ENCODE measurements at places on chromosomes 16 and 17.
A peak's percentile ranks its signal among the peaks of the same experiment; 100 is the strongest.

- no peak for DNase-seq
- no peak overlapping the region for H3K27ac ChIP-seq
- no peaks in the 10 kb centered on the region for H3K36me3 ChIP-seq
- H3K4me3 ChIP-seq, result no peak overlapping the region
Measured at GRCh38 chr16:69194488-69194887, 7.5 kb downstream of the SNTB2 start.

DNA sequence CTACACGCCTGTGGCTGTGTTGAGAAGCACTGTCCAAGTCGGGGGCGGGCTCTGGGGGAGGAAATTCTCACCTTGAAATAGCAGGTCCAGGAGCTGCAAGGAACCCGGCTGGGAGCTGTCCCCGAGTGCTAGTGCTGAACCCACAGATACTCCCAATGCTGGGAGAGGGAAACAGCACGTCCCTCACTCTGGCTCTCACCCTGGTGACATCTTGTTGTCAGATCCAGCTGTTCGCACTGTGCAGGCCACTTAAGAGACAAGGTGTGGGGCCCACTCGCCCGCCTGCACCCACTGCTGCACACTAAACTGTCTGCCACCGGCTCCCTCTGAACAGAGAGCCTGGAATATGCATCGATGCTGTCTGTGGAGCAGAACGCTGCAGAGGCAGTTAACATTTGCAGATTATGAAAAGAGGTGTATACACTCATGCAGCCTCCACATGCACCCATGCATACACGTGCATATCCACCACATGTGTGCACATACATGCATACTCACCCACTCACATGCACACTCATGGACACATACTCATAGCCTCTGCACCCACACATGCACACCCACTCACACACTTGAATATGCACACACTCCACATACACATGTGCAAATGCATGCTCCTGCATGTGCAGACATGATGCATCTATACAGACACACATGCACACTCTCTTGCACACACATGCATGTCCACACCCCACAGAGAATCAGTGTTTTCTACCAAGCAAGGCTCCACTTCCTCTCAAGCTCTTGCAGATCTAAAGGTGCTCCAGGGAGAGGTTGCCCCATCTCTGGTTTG is 42.0 kb downstream of the MGAT5B start:
- no peak overlapping the region for H3K27ac ChIP-seq
- no peaks in the 10 kb centered on the region for H3K27me3 ChIP-seq
- no peak overlapping the region for H3K4me3 ChIP-seq
- no peak for DNase-seq
- no peaks in the 10 kb centered on the region for H3K4me1 ChIP-seq

GRCh38 chr16:2530629-2531318 is 434 bp downstream of the CEMP1 start:
- peak overlapping the region; percentile 83 for H3K4me3 ChIP-seq
- no peak for DNase-seq
- H3K27me3 ChIP-seq, result no peaks in the 10 kb centered on the region
- peak overlapping the region; percentile 81 for H3K27ac ChIP-seq
- peaks cover 17% of the 10 kb centered on the region for H3K4me1 ChIP-seq

DNA sequence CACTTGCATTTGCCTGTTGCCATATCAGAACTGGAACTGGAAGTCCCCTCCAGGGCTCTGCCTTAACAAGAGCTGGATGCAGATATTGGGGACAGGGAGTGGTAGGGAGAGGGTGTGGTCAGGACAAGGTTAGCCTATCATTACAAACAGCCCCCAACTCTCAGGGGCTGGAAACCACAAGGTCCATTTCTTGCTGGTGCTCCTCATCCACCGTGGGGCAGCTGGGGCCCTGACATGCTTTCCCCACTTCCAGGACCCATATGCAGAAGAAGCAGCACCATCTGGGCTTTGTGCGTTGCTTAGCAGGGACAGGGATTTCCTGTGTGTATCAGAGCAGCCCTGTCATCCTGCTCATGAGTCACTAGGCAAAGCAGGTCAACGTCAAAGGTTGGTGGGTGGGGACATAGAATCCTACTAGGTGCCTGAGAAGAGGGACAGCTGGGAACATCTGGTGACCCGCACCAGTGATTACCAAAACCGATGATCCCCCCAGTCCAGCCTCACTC is 26.9 kb downstream of the RGS9 start:
- DNase-seq, result no peak
- no peaks in the 10 kb centered on the region for H3K36me3 ChIP-seq
- H3K27ac ChIP-seq, result no peak overlapping the region
- no peaks in the 10 kb centered on the region for H3K27me3 ChIP-seq
- H3K4me1 ChIP-seq, result no peaks in the 10 kb centered on the region

GRCh38 chr16:57800200-57801097 is 1.8 kb downstream of the KIFC3 start:
- H3K4me3 ChIP-seq, result peak overlapping the region; percentile 87
- no peak for DNase-seq
- no peak overlapping the region for H3K27ac ChIP-seq
- peaks cover 49% of the 10 kb centered on the region for H3K4me1 ChIP-seq

- H3K36me3 ChIP-seq, result no peaks in the 10 kb centered on the region
- H3K27me3 ChIP-seq, result no peaks in the 10 kb centered on the region
- no peak overlapping the region for H3K4me3 ChIP-seq
- H3K4me1 ChIP-seq, result no peaks in the 10 kb centered on the region
- DNase-seq, result no peak
- H3K27ac ChIP-seq, result no peak overlapping the region
Measured at GRCh38 chr16:61952841-61953240, 83.4 kb downstream of the CDH8 start.

GRCh38 chr17:78125138-78125913 is 3.2 kb downstream of the TMC6 start:
- H3K27me3 ChIP-seq, result no peaks in the 10 kb centered on the region
- H3K4me1 ChIP-seq, result peaks cover 19% of the 10 kb centered on the region
- H3K36me3 ChIP-seq, result no peaks in the 10 kb centered on the region
- H3K27ac ChIP-seq, result no peak overlapping the region

GRCh38 chr17:8900626-8901585 is 33.4 kb upstream of the PIK3R6 start:
- H3K4me1 ChIP-seq, result no peaks in the 10 kb centered on the region
- DNase-seq, result no peak
- H3K4me3 ChIP-seq, result no peak overlapping the region
- H3K27ac ChIP-seq, result no peak overlapping the region

Data from thoracic aorta (tissue), 2 donors.